Skin of body (tissue), 3 donors: ENCODE measurements at places on chromosomes 6 and 20. TPM values are rescaled to one million over a fixed set of nuclear protein-coding genes. Genes with fewer than 3 reads are reported as not detected.

DNA sequence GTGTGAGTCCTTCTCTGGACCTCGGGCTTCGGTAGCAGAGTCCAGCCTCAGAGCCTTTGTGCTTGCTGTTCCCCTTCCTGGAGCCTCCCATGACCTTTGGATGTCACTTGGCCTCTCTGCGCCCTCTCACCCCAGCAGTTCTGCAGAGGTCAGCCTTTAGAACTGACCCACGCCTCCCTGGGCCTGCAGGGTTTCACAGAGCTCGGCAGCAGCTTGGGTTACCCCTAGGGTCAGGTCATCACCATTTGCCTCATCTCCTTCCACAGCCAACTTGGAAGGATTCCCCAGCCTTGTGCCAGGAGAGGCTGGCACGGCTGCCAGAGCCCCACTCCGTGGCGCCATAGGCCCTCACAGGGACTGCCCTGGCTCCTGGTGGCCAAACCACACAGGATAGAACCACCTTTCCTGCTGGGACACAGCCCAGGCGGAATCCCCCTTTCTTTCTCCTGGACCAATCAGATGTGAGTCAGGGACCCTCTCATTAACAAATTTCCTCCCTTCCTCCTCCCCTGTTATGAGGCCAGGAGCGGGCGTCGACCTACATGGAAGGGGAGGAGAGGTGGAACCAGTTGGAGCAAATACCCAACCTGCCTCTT, 13.9 kb upstream of the SIRPA start:
- no peak for DNase-seq

DNA sequence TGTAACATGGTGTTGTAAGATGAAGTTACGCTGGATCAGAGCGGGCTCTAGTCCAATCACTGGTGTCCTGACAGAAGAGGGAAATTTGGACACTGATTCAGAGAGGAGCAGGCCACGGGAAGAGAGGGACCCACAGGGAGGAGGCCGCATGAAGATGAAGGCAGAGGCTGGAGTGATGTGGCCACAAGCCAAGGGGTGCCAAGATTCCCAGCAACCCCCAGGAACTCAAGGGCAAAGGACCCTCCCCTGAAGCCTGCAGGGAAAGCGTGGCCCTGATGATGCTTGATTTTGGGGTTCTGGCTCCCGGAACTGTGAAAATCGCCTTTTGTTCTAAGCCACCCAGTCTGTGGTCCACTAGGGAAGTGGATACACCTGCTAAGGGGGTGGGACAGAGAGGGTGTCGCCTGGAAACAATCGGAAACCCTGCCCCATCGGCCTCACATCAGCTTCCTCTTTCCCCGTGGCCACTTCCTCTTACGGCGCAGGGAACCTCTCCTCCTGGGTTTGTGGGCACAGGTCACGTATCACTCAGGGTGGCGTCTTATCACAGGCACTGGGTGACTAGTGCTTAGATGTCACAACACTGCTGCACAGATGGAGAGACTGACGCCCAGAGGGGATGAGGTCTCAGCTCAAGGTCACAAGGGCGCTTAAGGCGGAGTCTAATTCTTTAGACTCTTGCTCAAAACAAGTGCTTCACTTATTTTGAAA, 58.0 kb downstream of the SULF2 start:
- DNase-seq = no peak

DNA sequence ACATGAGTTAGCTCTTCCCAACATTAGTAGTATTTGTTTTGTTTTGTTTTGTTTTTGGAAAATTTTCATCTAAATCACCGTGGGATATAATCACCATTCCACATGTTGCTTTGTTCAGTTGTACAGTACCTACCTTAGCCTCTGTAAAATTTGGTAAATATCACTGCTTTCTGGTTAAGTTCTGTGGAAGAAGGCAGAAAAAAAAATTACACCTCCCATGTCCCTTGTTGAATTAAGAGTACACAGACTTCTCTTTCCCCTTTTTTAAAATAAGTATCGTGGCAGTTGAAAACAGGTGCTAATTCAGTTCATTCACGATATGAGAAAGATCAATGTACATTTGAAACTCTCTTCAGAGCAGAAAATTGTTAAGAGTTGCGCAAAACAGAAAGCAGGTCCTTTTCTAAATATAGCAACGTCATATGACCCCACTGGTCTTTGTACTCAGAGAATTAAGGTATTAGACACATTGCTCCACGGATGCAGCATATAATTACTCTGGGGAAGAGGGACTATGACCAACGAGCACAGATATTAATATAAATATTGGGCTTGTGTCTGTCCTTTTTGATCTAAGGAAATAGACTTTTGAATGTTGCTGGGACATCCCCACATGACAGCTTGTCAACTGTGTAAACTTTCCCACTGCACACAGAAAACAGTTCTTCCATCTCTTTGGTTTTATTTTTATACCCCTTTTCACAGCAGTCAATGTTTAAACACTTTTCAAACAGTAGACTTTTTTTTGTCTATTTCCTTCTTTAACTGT, 58.6 kb upstream of the ZNF217 start:
- DNase-seq = no peak

GRCh38 chr6:119132261-119132981, 54.0 kb upstream of the FAM184A start:
- DNase-seq = peak; percentile 60

- DNase-seq = no peak
Observed at GRCh38 chr6:28757429-28758045, 166.2 kb downstream of the TRIM27 start.

- peak; percentile 64 for DNase-seq
Observed at GRCh38 chr20:46349035-46349741, 40.9 kb upstream of the CDH22 start.

The DEFB132 gene
- total RNA-seq = not detected
